Glomerular endothelial cell (primary cell): ENCODE measurements at places on chromosomes 11 and 22. TPM values are rescaled to one million over a fixed set of nuclear protein-coding genes. Genes with fewer than 3 reads are reported as not detected.

- no peak for DNase-seq
Measured at GRCh38 chr11:100555931-100556330, 131.2 kb upstream of the ARHGAP42 start.

ART5 gene
- total RNA-seq: 0.23 TPM in 1 of 2 replicates, not detected in the other

DNA sequence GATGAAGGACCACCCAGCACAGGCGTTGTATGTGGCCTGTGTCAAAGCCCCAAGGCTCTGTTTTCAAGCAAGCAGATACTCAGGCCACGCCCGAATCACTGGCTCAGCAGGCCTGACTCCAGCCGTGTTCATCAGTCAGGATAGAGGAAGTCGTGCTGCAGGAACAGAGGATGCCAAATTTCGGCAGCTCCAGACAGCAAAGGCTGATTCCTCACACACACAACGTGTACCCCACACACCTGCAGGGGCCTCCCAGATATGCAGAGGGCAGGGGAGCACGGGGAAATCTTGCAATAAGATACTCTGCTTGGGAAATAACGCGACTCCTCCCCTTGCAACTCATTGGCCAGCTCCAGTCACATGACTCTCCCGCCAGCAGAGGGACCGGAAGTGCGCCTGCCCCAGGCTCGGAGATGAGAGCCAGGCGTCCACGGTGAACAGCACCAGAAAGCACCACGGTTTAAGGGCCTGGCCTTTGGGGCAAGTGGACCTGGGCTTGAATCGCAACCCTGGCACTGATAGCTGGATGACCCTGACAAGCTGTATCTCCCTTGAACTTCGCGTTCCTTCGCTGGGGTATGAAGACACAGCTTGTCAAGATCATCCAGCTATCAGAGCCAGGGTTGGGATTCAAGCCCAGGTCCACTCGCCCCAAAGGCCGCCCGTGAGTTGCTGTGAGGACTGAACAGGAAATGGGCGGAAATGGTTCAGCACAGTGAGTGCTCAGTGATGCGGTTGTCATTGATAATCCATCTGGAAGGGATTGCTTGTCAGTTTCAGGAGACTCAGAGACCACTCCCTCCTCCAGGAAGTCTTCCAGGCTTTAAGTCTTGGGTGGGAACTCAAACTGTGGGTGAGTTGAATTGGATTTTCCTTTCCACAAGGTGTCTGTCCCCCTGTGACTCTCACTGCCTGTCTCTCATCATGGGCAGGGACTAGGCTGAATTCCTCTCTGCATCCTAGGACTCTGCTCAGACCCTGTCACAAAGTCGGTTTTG is 88.5 kb downstream of the MYEOV start:
- DNase-seq: no peak

DNA sequence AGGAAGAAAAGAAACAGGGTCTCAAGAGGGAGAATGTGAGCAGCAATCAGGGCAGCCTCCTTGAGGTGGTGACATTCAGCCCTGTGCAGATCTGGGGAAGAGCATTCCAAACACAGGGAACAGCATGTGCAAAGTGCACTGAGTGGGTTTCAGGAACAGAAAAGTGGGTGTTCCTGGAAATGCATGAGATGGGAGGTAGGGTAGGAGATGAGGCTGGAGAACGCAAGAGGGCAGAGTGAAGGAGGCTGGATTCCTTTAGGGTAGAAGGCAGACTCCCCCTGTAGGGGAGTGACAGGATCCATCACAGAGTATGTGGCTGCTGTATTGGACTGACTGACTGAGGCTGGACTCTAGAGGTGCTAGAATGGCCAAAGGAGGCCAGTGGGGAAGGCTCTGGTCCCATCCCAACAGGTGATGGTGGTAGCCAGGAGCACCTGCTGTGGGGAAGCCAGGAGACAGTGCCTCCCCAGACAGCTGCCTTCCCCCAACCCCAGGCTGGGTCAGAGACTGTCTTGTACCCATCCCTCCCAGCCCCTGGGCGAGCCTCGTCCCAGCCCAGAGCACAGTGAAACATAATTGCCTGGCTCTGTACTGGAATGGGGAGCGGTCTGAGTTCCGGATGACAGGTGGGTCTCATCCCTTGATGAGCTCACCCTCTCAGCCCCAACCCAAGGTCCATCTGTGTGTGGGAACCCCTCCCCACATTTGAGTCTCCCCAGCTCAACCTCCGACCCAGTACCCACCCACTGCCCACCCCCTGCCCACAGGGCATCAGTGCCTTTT is 419.4 kb downstream of the MN1 start:
- no peak for DNase-seq

GRCh38 chr11:13705710-13706109 is 37.2 kb downstream of the FAR1 start:
- DNase-seq: no peak

DNA sequence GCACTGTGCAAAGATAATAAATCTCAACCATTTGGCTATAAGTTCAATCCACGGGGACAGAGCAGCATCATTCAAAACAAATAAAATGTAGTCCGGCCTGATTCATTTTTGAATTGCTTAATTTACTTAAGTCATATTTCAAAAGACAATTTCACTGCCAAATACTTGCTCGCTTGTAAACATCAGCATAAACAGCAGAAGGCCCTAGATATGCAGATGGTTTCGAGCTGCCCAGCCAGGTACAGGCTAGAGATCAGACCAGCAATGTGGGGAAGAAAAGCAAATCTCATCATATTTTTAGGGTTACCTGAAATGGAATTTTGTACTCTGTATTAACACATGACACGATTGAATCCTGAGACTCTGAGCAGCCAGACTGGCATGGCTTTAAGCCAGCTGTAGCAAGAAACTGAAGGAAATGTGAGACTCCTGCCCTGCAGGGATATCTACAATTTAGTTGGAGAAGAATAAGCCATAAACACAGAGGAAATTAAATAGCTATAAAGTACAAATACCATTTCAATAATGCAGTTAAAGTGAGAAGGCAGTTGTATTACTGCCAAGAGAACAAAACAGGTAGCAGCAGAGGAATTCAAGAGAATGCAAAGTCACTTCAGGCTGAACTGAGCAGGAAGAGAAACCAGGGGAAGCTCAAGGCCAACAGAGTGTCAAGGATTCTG is 440.3 kb downstream of the ETS1 start:
- DNase-seq: no peak

POU2AF3 gene
- not detected in 2 replicates for total RNA-seq

DNA sequence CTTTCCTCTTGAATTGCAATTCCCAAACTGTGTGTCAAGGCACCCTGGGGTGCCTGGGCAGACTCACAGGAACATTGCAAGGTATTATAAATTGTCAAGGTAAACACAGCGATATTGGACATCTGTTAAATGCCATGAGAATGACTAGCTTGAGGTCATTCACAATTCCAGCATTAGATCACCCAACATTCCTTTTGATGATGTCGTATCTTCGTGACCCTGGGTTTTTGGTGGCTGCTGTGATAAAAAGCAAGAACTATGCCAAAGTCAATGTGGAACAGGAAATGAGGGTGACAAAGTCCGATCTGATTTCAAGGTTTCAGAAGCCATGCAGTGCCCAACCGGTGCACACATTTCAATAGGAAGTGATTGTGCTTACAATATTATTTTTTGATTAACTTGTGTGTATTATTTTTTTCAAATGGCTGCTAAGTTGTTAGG is 458.4 kb downstream of the MIAT start:
- DNase-seq: no peak

VPREB1 gene
- total RNA-seq: not detected in 2 replicates

UPK2 gene
- not detected in 2 replicates for total RNA-seq

VSTM5 gene
- 0.15 TPM in 1 of 2 replicates, not detected in the other for total RNA-seq

DNA sequence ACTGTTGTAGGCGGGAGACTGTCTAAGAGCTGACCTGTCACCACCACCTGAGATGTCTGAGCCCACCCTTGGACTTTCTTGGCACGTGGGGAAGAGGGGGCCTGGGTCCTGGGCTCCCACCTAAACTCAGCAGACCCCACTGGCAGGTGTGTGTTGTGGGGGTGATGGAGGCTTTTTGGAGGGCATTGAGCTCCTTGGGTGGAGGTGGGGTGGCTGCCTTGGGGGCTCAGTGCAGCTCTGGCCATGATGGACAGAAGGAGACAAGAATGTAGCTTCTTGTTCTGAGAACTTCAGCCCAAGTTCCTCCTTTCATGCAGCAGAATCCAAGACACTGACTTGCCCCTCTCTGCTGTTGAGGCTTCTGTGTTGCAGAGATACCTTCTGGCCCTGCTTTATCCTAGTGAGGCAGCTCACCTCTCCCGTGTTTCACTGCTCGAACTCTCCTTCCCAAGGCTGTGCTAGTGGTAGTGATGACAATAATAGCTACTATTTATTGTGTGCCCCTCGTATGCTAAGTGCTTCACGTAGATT is 116.6 kb upstream of the OR4B1 start:
- no peak for DNase-seq

DNA sequence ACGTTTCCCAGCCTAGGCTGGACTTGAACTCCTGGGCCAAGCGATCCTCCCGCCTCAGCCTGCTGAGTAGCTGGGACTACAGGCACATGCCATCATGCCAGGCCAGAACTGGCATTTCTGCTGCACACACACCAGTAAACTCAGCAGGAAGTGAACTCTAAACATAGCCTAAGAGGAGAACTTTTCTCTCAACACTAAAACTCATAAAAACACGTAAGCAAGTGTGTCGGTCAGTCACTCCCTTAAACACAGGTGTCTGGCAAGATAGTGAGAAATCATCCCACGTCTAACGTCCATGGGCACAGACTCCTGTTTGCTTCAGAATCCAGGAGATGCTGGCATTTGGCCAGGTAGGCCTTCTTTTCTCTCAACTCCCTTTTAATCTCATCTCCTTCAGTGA is 104.8 kb downstream of the RPL27A start:
- DNase-seq: no peak

DNA sequence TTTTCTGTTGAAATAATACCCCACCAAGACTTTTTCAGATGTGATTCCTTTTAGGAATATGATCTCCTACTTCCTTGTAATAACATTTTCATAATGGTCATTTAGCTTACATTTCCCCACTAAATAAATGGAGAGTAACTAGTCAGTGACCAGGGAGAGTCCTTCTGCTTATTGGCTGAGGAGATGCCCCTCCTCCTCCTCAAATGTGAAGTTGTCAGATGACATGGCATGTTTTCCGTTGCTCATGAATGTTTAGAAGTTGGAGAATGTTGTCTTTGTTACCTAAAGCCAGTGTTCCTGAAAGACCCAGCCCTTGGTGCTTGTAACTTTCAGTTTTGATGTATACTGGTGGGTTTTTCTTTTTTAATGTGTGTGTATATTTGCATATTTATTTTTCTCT is 38.2 kb downstream of the CSRP3 start:
- DNase-seq: no peak

DNA sequence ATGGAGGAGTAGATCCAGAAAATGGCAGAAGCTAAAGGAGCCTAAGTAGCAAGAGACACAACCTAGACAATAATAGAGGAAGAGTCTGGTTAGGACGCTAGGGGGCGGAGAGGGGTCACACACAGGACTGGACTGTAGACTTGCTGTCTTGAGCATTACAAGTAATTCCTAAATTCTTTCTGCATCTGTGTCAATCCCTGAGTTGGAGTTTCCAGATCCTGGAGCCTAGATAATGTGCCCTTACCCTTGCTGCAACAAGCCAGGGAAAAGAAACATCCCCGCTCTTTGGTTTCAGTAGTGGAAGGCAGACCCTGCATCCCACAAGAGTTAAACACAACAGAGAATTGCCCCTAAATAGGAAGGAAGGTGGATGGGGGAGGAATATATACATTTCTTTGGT is 14.9 kb upstream of the CCDC73 start:
- peak; percentile 44 for DNase-seq

GRCh38 chr11:73072935-73073481 is 69.1 kb downstream of the FCHSD2 start:
- DNase-seq: peak; percentile 16

POTEH gene
- not detected in 2 replicates for total RNA-seq

PLET1 gene
- not detected in 2 replicates for total RNA-seq

ACCS gene
- 11.4 and 13.6 TPM in 2 replicates for total RNA-seq

DNA sequence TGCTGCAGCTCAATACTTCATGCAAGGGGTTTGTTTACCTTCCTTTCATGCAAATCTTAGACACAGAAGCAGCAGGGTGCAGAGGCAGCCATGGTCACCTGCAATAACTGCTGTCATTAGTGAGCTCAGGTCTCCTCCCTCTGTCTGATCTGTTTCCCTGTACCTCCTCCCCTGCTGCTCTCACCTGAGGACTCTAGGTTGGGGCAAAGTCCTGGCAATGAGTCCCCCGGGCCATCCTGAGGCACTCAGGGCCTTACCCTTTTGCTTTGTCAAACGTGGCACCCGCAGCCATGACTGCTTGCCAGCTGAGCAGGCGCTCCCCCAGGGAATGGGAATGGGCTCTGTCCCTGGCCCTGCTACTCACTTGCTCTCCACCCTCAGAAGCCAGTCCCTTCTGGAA is 3.9 kb downstream of the LRRC10B start:
- no peak for DNase-seq

SLC22A6 gene
- not detected in 2 replicates for total RNA-seq

LRRN4CL gene
- total RNA-seq: not detected in 2 replicates

BIRC3 gene
- 5.6 and 7.3 TPM in 2 replicates for total RNA-seq

DNA sequence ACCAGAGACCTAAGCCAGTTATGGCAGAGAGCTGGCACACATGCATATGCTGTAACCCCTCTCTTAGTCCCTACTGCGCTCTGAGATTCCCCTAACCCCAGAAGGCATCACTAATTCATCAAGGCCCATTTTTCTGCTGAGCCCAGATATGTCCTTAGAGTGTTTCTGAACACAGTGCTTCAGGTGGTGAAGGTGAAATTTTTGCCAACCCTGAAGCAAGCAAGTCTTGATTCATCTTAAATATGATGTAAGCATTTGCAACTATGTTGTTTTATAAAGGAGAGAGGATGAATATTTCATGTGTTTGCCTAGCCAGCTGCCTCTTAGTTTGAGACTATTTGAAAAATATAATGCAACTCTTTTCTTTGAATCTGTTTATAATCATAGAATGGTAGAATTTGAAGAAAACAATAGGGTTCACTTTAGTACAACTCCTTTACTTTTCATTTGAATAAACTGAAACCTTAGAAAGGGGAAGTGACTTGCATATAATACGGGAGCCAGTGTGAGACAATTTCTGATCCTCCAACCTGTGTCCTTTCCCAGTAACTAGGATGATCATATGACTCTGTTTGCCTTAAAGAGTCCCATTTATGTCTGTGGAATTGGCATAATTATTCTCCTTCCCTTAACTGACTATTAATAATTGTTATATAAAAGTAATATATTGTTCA is 194.3 kb upstream of the MTNR1B start:
- DNase-seq: no peak

DNA sequence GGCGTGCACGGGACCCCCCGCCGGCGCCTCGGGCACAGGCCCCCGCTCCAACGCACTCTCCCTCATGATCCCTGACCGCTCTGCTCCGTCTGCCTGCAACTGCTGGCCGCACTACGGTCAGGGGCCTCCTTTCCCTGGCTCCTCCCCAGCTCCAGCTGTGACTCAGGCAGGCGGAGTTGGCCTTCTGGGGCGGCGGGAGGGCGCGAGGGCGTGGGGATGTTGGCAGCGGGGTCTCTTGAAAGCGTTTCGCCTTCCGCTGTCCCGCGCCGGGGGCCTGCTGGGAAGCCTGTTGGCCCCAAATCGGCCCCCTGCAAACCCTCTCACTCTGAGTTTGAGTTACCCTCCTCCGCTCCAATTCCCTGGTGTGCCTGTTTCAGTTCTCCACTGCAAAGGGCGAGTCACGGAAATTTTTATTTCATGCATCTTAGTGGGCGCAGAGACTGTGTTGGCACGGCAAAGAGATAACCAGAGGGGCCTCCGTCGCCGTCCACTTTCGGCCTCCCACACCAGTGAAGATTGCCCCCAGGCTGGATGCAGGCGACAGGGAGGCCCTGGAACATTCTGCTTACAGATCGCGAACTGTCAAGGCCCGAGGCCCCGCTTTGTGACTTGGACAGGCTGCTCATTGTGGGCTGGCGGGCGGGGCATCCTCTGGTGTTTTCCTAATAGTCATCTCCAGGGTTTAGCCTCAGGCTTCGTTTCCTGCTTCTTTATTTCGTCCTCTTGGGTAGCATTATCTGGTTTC is at the start of gene CAVIN3:
CAVIN3 (minus strand) TSS at position 91 of the 745 bp plus-strand sequence; CDS start at position 66, 25 bp downstream.
- no peak for DNase-seq

OR52N4 gene
- total RNA-seq: not detected in 2 replicates

GRCh38 chr11:72239313-72239848 is 4.6 kb downstream of the PHOX2A start:
- DNase-seq: no peak
